ENCODE measurements at places on chromosomes 11 and 22.
A peak's percentile ranks its signal among the peaks of the same experiment; 100 is the strongest.

GRCh38 chr11:69635195-69635594 lies 5.8 kb upstream of the CCND1 start:
- no peak for DNase-seq

DNA sequence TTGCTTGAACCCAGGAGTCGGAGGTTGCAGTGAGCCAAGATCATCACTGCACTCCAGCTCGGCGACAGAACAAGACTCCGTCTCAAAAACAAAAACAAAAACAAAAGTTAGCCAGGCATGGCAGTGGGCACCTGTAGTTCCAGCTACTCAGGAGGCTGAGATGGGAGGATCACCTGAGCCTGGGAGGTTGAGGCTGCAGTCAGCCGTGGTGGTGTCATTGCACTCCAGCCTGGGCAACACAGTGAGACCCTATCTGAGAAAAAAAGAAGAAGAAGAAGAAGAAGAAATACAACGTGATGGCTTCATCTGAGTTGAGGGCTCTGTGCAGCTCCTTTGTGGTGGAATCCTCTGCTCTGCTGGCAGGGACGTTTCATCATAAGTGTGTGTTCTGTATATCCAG lies 10.0 kb upstream of the TNNT3 start:
- DNase-seq = no peak

GRCh38 chr22:44386386-44387035 lies 73.8 kb upstream of the SHISAL1 start:
- DNase-seq = no peak

- DNase-seq = no peak
These were observed 50.3 kb downstream of the CD6 start for GRCh38 chr11:61021661-61022212.

DNA sequence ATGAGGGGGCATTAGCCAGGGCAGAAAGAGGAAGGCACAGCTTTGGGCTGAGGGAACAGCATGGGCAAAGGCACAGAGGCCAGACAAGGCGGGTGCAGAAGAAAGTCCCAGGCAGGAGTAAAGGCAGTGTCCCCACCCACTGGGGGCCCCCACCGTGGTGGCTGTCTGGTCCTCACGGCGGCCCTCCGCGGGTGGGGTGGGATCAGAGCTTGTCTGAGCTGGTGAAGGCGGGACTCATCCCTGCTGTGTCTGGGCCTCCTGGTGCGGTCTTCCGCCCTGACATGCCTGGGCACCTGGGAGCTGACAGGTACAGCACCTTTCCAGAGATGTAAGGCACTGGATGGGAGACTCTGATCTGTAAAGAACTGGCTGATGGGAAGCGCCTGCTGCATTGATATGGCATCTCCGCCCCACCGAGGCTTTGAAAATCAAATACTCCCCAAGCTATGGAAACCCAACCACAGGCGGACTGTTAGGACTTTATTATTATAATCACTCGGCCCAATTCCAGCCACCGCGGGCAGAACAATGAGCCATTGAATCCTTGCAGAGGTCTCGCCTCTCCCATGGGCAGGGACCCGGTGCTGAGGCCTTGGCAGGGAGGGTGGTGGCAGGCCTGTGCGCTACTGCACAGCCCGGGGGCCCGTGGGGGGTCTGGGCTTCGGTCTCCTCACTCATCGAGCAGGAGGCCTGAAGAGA lies 14.2 kb upstream of the GNB1L start:
- DNase-seq = no peak

- no peak for DNase-seq
These were observed 13.7 kb downstream of the CHADL start for GRCh38 chr22:41226723-41227655.

DNA sequence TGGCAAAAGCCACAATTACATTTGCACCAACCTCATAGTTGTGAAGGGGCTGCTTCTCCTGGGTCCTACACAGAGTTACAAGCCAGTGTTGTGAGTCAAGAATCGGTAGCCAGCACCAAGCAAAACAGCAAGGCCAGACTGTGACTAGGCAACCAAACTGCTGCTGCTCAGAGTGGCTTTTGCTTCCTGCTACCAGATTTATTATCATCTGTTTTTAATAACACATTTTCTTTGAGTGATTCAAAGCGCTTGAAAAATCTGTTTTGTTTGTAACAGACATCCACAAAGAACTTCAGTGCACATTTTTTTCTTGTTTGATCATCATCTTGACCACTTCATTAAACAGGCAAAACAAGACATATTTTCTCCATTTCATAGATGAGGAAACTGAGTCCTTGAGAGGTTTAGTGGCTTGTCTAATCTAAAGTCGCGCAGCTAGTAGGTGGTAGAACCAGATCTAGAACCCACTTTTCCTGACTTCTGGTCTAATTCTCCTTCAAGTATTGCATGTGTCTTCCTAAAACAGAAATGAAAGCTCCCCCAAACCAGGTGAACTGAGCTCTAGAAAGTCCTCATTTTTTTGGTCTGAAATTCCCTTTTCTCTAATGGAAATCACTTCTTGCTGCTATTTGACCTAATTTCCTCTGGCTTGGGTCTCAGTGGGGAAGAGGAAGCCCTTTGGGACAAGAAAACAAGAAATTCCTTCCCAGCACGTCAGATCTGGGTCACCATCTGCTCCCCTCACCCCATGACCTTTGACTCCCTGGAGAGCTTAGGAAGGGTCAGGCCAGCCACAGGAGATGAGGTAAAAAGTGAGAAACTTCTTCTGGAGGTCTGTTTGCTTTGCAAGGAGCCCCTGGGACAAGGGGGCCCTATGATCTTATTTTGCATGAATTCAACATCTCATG lies 39.9 kb downstream of the CWC15 start:
- DNase-seq = no peak

- no peak for DNase-seq
These were observed 34.8 kb upstream of the SLC22A12 start for GRCh38 chr11:64556044-64556720.

GRCh38 chr11:19816817-19817216 lies 104.2 kb downstream of the NAV2 start:
- DNase-seq = no peak

GRCh38 chr11:62337303-62338181 lies at the start of gene ASRGL1:
Gene ASRGL1, plus strand, starts transcription at chr11:62337448. Its CDS starts 530 bp downstream, at chr11:62337978.
- peak; percentile 61 for DNase-seq

All from neuronal stem cell (in vitro differentiated cells).